NCI-H146 (cell line): ENCODE measurements at places on chromosomes 16 and 17.

GRCh38 chr17:35788477-35789368, 6.7 kb downstream of the MMP28 start:
- DNase-seq: no peak

DNA sequence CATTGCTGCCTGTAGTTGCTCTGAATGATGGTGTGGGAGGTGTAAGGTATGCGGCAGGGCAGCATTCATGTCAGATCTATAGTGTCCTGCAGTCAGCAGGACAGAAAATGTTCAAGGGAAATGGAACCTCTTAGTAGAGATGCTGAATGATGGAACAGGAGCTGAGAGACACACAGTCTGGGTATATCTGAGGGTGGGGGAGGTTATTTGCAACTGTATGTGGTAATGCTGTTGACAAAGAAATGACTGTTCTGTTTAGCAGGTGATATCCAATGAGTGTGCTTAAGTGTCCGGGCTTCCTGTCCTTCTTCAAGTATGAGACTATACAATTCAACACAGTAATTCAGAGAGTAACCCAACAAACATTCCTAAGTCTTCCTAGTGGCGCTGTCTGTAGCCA, 46.6 kb downstream of the STH start:
- DNase-seq: no peak

DNA sequence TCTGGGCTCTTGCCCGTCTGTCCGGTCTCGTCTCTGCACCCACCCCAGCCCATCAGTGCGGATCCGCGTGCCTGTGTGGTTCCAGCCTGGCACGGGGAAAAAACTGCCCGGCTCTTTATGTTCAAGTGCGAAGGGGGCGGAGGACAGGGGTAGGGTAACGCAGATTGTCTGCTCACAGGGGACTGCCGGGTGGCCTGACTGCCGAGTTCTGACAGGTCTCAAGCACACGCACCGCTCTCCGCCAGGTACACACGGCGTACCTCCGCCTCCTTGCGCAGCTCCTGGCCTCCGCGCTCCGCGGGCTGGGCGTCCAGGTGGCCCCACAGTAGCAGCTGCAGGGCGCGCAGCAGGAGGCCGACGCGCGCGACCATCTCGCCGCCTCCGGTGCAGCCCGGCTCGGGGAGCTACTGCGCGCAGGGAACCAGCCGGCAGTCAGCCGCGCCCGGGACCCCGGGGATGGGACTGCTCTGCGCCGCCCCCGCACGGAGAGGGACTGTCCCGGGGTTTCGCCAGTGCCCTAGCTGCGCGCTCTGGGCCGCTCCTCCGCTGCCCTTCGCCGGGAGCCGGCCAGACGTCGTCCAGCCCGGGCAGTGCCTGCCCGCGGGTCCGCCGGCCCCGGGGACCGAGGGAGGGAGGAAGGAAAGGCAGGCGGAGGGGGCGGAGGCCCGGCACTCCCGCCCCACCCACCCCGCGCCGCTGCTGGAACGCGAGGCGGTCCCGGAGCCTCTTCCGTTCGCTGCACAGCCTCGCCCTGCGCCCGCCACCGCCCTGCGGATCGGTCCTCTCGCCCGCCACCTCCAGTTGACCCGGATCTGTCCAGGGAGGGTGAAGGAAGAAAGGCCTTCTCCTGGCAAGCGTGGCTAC, at the start of gene MMP28:
Gene MMP28 (minus strand): TSS at position 635 of the 864 bp plus-strand sequence. CDS start 264 bp downstream, at position 371.
- peak; percentile 72 for DNase-seq

- no peak for DNase-seq
These were observed 63.6 kb upstream of the DOC2B start for GRCh38 chr17:245020-245419.

GRCh38 chr17:9676820-9677310, 31.5 kb downstream of the USP43 start:
- no peak for DNase-seq

- DNase-seq: no peak
These were observed 6.2 kb downstream of the EFNB3 start for GRCh38 chr17:7711051-7711755.

DNA sequence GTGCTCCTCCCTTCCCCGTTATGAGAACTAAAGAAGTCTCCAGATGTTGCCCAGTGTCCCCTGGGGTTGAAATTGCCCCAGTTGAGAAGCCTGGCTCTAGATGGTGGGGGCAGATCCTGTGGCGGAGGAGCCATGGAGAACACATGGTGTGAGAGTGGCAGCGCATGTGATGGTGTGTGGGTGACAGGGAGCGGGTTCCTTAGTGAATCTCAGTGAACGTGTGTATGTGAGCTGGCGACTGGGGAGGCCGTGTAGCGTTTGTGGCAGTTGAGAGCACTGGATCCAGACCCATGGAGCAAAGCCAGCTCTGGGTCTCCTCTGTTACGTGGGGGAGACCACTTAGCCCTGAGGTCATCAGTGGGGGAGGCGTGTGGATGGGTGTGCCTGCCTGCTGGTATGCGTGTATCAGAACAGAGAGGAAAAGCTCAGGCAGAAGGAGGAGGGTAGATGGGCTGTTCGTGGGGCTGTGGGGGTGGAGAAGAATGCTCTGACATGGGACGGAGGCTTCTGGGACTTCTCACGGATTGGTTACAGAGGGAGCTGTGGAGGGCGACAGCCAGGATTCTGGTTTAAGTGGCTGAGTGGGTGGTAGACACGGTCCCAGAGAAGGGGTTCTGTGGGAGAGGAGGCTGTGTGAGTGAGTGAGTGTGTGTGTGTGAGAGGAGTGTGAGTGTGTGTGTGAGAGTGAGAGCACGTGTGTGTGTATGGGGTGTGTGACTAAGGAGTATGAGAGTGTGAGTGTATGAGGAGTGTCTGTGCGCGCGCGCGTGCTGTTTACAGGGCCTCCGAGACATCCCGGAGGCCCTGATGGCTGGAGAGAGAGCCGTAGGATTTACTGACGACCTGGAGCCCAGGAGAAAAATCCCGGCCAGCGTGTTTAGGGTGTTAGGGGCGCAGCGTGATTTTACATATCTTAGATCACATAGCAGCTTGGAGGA, 193.8 kb downstream of the SNX29 start:
- DNase-seq: no peak

- no peak for DNase-seq
These were observed 3.6 kb downstream of the CRAMP1 start for GRCh38 chr16:1615761-1616160.

DNA sequence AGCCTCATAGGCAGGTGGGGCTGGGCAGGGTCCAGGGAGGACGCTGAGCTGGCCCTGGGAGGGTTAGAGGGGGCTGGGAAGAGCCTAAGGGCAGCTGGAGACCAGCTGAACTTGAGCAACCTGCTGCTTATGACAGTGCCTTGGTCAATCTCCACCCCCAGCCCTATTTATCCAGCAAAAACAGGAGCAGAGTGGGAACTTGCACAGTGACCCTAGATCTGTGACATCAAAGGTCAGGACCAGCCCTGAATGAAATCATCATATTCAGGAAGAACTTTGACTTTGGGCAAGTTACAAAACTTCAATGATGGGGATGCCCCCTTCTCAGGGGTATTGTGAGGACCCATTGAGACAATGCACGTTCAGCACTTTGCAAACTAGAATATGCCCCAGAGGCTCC, 9.4 kb downstream of the CD300LF start:
- no peak for DNase-seq

DNA sequence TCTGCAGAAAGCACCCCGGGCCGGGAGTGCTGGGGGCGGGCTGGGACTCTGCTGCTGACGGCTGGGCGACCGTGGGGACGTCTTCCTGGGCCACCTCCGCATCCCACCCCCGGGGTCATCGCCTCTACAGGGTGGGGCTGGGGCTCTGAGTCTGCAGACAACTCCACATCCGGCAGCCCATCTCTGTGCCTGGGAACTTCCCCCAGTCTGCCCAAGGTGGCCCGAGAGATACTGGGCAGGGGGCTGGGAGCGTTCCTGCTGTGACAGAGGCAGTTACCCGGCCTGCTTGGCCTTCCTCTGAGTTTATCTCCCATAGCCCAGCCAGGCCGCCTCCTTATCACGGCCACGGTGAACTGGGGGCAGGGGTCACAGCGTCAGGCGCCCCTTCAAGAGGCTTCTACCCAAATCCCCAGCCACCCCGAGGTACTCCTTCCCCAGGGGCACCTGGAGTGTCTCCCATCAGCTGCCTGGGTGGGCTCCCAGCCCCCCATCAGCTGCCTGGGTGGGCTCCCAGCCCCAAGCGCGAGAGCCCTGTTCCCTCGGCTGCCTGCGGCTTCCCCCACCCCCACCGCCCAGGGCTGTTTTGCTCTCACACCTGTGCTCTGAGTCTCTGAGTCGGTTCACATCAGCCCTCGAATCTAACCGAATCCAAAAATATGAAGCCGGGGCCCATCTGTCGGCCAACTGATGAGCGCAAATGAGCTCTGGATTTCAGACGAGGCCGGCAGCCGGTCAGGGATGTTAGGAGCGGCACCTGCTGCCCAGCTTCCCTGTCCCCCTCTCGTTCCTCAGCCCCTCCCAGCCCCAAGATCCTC, 15.6 kb upstream of the CBFA2T3 start:
- no peak for DNase-seq

- DNase-seq: no peak
These were observed 16.3 kb upstream of the KIF2B start for GRCh38 chr17:53806473-53806872.

DNA sequence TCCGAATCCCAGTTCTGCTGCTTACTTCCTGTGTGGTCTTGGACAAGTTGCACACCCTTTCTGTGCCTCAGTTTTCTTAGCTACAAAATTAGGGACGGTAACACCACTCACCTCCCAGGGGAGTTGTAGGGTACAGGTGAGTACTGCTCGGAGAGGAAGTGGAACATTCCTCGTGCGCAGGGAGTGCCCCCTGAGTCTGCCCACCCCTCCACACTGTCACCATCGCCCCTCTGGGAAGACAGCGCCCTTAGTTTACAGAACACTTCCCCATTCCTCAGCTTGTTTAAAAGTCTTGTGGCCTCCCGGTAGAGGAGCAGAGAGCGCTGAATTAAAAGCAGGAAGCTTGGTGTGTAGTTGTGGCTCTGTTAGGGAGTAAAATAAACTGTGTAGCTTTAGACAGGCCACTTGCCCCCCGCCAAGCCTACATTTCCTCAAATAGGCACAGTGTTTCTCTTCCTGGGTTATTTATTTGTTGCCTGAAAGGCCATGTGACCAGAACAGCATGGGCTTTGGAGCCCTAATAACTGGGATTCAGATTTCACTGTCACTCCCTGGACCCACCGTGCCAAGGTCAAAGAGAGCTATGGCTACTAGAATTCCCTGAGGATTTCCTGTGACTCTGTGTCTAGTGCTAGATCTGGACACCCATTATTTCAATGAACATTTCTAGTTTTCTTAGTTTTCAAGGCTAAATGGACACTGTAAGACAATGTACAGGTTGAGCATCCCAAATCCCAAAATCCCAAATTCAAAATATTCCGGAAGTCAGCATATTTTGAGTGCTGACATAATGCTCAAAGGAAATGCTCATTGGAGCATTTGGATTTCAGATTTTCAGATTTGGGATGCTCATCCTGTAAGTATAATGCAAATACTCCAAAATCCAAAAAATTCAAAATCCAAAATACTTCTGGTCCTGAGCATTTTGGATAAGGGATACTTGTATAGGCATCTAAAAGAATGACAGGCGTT, 372.5 kb downstream of the SNX29 start:
- no peak for DNase-seq

DNA sequence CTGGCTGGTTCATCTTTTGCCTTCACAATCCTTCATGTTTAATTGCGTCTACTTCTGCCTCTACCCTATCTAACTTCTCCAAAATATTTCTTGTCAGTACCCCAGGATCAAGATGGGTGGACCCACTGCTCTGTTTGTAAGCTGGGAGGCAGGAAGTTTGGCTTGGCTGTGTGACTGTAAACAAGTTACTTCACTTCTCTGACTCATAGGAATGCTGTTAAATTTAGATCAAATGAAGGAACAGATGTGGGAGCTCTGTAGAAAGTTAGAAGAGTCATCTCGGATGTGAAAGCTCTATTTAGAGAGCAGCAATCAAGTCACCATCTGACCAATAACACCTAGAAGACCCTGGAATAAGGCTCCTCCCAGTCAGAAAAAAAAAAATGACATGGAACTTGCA, 55.2 kb upstream of the MRTFB start:
- no peak for DNase-seq
